GM18507 (cell line): ENCODE measurements at places on chromosomes 7 and 10.

- no peak for DNase-seq
Measured at GRCh38 chr7:95628831-95629439, 32.6 kb upstream of the PDK4 start.

- no peak for DNase-seq
Measured at GRCh38 chr7:54615537-54615936, 73.4 kb downstream of the VSTM2A start.

- DNase-seq, result no peak
Measured at GRCh38 chr7:82312646-82313045, 130.9 kb downstream of the CACNA2D1 start.

DNA sequence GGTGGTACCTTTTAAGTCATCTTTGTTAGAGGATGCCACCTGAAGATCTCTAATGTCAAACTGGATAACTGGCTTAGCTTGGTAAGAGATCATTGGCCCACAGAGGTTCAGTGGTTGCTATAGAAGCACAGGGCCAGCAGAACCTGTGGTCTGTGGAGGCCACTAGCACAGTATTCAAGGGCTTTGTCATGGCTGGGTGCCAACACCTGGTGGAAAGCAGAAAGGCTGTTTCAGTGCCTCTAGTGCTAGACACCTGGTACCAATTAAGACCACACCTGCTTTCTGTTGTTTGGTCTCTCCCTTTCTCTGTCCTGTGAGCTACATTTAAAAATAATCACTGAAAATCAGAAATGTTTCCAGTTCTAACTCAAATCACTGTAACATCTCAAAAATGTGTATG is 10.0 kb upstream of the PCGF5 start:
- no peak for DNase-seq

DNA sequence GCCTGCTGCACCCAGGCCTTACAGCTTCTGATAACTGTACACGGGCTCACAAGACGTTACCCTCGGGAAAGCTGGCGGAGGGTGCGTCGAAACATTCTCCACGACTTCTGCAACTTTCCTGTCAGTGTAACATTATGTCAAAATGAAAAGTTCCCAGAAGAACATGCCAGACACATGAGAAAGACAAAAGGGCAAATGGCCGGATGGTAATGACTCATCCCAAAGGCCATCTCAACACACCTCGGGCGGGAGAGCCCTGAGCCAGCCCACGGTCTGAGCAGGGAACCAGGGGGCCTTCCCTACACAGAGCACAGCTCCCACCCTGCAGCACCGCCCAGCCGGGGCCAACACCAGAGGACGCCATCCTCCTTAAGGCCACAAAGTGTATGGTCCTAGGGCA is 118.7 kb downstream of the MAD1L1 start:
- no peak for DNase-seq

DNA sequence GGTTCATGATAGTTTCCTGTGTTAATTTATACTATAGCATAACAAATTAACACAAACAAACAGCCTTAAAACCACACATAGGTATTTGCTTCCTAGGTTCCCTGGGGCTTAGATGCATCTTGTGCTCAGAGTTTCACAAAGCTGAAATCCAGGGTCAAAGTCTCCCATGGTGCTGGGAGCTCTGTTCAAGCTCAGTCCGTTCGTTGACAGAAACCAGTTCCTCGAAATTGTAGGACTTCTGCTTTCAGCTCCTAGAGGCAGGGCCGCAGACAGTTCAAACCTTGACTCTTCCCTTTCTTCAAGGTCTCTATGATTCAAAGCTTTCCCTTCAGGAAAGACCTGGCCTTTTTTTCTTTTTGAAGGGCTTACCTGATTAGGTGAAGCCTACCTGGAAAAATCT is 90.5 kb downstream of the VSTM2A start:
- DNase-seq, result no peak

- no peak for DNase-seq
Measured at GRCh38 chr7:155161690-155162089, 91.6 kb downstream of the HTR5A start.

DNA sequence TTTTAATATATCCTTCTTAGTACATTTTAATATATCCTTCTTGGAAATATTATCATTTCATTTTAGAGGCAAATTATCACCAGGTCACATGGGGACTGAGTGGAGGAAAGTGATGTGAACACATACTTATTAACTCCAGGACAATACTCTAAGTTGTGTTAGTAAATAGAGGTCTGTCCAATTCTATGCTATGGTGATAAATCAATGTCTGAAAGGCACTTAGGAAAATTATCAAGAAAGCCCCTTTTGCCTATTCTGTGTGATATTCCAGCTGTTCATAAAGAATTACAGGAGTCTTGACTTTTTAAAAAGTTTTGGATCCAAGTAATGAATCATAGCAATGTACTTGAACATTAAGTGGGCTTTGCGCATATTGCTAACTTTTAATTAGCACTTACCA is 88.5 kb downstream of the THSD7A start:
- DNase-seq, result no peak

DNA sequence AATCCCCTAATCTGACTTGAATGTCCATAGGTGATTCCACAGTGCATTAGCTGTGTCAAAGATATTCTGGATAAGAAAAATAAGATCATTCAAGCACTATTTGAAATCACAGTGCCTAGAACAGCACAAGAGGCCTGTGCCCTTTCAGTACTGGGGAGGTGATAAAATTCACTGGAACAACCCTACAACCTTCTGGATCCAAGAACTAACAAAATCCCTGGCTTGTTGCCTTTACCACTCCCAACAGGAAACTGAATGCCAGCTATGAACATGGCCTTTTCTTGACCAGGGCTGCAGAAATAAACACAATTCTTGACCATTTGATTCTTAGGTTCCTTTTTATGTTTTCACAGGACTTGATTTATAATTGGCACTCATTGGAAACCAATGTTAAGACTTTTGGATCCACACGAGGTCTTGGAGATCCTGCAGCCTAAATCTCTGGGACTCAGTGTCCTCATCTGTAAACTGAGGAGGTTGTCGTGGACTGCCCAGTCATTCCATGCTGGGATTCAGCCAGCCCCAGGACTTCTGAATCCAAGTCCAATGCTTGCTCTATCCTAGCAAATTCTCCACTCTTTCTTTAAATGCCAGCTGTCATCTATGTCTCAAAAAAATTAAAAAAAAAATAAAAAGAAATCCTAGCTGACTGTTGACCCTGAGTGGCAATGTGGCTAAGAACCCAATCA is 624.7 kb downstream of the KCNMA1 start:
- no peak for DNase-seq

- no peak for DNase-seq
Measured at GRCh38 chr10:76738991-76739390, 898.6 kb downstream of the KCNMA1 start.

DNA sequence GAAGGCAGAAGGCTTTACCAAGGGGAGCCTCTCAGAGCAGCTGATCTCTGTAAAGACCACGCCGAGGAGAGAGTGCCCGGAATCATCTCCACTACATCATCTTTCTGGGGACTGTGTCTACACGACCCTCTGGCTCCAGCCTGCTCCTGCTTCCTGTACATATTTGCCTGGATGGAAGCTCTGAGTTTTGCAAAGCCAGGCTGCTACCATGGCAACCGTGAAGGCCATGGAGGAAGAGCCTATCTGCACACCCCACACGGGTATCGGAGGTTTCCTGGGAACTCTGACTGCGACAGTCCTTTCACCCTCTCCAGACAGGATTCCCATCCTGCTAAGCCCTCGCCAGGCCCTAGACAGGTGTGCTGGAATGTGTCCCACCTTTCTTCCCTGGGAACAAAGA is 83.4 kb upstream of the TNRC18 start:
- DNase-seq, result no peak

GRCh38 chr7:5755704-5756504 is 25.6 kb downstream of the RNF216 start:
- no peak for DNase-seq
